ENCODE measurements at places on chromosomes 2 and 18. TPM values are rescaled to one million over a fixed set of nuclear protein-coding genes. Genes with fewer than 3 reads are reported as not detected.

DNA sequence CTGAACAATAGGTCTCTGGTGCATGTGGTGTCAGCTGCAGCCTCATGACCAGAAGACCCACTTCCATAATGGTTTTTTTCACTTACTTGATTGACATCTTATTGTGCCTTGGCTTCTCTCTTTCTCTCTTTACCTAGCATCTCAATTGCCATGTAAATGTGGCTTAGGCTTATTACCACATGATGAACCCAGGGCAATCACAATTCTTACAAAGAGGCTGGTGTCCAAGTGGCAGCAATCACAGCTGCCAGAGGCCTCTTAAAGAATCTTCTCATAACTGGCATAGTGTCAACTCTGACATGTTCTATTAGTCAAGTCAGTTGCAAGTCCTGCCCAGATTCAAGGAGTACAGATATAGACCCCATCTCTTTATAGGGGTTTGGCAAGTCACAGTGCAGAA lies 1224.8 kb downstream of the SUCLG1 start:
- no peak for DNase-seq

- DNase-seq, result no peak
Measured at GRCh38 chr2:28681158-28681571, 70.5 kb upstream of the PPP1CB start.

GRCh38 chr18:37402735-37403099 lies 162.9 kb downstream of the CELF4 start:
- DNase-seq, result no peak

DNA sequence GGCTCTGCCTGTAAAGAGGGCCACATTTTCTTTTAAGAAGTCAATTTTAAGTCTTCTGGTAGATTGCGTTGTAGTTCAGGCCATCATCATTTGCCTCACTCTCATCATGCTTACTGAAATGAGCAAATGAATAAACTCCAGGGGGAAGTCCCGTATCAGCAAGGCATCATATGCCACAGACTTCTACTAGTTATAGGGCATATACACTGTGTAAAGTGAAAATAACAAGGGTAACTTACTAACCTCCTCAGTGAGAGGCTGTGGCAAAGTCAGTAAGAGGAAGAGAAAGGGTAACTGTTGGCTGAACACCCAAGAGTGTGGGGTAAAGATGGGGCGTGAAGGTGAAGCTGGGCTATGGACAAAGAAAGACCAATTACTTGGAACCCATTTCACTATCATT lies 456.2 kb downstream of the SPAG16 start:
- DNase-seq, result no peak

- DNase-seq, result no peak
Measured at GRCh38 chr18:36775396-36775795, 53.4 kb downstream of the TPGS2 start.

DNA sequence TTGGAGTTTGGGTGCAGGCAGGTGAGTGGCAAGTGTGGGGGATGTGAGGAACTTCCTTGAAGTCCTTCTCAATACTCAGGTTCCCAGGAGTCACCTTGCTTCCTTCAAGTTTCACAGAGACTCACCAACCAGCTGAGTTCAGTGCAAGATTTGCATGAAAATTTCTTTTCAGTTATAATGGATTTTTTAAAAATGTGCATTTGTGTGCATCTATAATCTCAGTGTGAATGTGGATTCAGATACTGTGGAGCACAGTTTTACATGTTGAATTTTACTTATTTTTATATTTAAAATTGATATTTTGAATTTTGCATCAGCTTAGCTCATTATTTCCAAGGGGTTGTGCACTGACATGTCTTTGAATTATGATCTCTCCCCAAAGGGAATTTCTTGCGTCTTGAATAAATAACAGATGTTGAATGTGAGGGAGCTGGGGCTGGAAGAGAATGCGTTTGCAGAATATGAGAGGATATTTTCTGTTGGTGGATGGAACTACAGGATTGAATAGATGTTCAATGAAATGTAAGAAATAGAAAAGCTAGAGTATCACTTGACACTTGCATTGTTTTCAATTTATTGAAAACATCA lies 184.3 kb downstream of the RPRM start:
- DNase-seq, result no peak

GRCh38 chr2:239040152-239040761 lies 192.4 kb downstream of the TWIST2 start:
- DNase-seq, result no peak

The MROH2A gene
- 0.04 TPM for polyA plus RNA-seq

- DNase-seq, result peak; percentile 85
Measured at GRCh38 chr2:70861777-70862625, 26.4 kb upstream of the CD207 start.

DNA sequence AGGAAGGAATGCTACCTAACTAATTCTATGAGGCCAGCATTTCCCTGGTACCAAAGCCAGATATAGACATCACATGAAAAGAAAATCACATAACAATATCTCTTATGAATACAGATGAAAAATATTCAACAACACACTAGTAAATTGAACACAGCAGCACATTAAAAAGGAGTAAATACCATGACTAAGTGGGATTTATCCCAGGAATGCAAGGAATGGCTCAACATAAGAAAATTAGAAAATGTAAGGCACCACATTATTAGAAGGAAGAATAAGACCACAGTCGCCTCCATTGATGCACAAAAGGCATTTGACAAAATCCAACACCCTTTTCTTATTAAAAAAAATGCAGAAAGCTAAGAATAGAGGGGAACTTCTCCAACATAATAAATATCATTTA lies 133.9 kb downstream of the TTC32 start:
- no peak for DNase-seq

The RALBP1 gene
- 32.9 TPM for polyA plus RNA-seq

- DNase-seq, result no peak
Measured at GRCh38 chr2:170161516-170162270, 16.3 kb upstream of the MYO3B start.

- no peak for DNase-seq
Measured at GRCh38 chr18:51716277-51716676, 518.8 kb upstream of the MEX3C start.

The DYNC2LI1 gene
- 28.2 TPM for polyA plus RNA-seq

GRCh38 chr2:20207051-20207450 lies 17.9 kb downstream of the SDC1 start:
- no peak for DNase-seq

- DNase-seq, result no peak
Measured at GRCh38 chr2:63880625-63881024, 38.9 kb downstream of the UGP2 start.

DNA sequence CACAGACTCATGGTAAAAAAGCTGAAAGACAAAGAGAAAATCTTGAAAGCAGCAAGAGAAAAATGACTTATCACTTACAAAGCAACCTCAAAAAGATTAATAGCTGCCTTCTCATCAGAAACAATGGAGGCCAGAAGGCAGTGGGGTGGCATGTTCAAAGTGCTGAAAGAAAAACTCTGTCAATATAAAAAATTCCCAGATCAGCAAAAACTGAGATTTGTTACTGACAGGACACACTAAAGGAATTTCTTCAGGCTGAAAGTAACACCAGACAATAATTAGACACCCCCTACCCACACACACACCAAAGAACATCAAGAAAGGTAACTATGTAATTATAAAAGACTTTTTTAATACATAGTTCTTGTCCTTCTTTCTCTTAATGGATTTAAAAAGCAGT lies 311.1 kb downstream of the CLIP4 start:
- no peak for DNase-seq

- DNase-seq, result no peak
Measured at GRCh38 chr2:3283206-3283605, 94.4 kb downstream of the EIPR1 start.

The SERPINB3 gene
- not detected for polyA plus RNA-seq

- DNase-seq, result no peak
Measured at GRCh38 chr2:12070153-12070552, 323.7 kb downstream of the LPIN1 start.

DNA sequence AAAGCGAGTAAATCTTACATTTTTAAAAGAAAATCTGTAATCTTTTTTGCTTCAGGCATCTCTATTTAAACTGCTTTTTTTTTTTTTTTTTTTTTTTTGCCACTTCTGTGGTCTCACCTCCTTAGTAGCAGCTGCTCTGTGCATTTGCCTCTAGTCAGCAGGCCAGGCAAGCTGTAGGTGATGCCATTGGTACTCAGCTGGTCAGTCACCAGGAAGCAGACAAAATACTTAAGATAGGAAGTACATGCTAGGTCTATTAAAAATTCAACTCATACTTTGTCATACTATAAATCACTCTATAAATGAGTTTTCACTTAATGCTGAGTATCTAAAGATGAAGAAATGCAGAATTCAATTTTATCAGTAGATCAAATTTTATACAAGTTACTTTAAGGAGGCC lies 83.7 kb downstream of the KYNU start:
- DNase-seq, result no peak

- no peak for DNase-seq
Measured at GRCh38 chr2:128623776-128624761, 305.4 kb upstream of the HS6ST1 start.

The DPP4 gene
- polyA plus RNA-seq, result 0.27 TPM

DNA sequence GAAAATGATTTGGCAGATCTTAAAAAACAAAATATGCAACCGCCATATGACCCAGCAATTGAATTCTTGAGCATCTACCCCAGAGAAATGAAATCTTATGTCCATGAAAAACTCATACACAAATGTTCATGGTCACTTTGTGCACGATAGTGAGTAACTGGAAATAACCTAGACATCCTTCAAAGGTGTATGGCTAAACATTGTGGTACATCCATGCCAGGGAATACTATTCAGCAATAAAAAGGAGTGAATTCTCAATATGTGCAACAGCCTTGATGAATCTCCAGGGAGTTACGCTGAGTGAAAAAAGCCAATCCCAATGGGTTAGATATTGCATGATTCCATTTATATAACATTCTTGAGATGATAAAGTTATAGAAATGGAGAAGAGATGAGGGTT lies 112.7 kb upstream of the SMAD2 start:
- no peak for DNase-seq

GRCh38 chr2:19649785-19650380 lies 251.9 kb downstream of the TTC32 start:
- DNase-seq, result peak; percentile 73

The ICOS gene
- polyA plus RNA-seq, result not detected

The EVA1A gene
- 13.5 TPM for polyA plus RNA-seq

The NEU4 gene
- polyA plus RNA-seq, result 0.25 TPM

DNA sequence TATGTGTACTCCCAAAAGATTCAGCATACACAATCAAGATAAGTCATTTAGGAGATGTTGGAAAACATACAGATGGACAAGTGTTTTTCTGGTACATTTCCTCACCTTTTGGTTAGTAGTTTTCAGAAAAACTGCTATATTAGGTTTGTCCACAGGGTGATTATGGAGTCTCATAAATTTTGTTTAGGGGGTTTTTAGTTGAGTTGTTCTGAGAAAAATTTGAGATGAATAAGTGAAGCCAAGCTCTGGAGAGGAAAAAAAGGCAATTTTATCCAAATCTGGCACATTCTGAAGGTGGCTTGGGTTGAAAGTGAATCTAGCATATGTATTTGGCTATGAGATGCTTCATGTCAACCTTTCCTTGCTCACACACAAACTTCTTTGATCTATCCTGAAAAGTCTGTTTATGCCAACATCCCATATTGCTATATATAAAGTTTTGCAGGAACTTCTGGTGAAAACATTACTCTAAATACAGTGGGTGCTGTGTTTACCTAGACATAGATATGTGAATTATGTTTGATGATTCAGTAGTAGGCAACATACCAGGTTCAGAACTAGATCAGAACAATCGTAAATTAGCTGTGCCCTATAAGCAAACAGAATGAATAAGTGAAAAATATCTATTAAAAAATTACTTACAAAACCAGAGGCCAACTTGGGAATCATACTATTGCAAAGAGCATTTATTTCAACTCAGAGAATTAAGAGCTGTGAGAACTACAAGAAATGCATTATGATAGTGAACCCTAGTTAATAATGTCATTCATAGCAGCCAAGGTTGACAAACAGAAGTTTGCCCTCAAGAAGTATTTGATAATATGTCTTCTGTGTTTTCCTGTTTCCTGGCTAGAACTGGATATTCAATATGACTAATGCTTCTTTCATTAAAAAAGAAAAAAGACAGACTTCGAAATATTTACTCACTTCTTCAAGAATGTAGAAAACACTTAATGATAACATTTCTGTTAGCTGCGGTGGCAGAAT lies 552.0 kb downstream of the IRS1 start:
- DNase-seq, result peak; percentile 18

The DSG4 gene
- polyA plus RNA-seq, result not detected

The LONRF2 gene
- polyA plus RNA-seq, result 4.7 TPM
